H1 (cell line): ENCODE measurements at places on chromosomes 6 and 20. TPM values are rescaled to one million over a fixed set of nuclear protein-coding genes. Genes with fewer than 3 reads are reported as not detected.

Gene PRDM13
- 0.09 and 0.13 TPM in 2 replicates for total RNA-seq

Gene SCUBE3
- total RNA-seq: 1.0 TPM in 2 replicates

Gene BMP7
- total RNA-seq: 7.2 and 9.2 TPM in 2 replicates

Gene ANKRD6
- total RNA-seq: 11.0 and 12.8 TPM in 2 replicates
